ENCODE measurements at places on chromosomes 3 and 15.
A peak's percentile ranks its signal among the peaks of the same experiment; 100 is the strongest.

- peaks cover 13% of the 10 kb centered on the region for H3K36me3 ChIP-seq
- peaks cover 14% of the 10 kb centered on the region for H3K4me1 ChIP-seq
- DNase-seq: peak; percentile 79
- no peak overlapping the region for H3K27ac ChIP-seq
Measured at GRCh38 chr3:158103081-158103886, 2.9 kb downstream of the SHOX2 start.

- no peaks in the 10 kb centered on the region for H3K27me3 ChIP-seq
- DNase-seq: no peak
- no peaks in the 10 kb centered on the region for H3K36me3 ChIP-seq
- H3K4me3 ChIP-seq: no peak overlapping the region
- H3K27ac ChIP-seq: no peak overlapping the region
Measured at GRCh38 chr15:29682361-29682760, 139.9 kb downstream of the TJP1 start.

- no peaks in the 10 kb centered on the region for H3K27me3 ChIP-seq
- H3K36me3 ChIP-seq: no peaks in the 10 kb centered on the region
- no peaks in the 10 kb centered on the region for H3K4me1 ChIP-seq
- no peak overlapping the region for H3K4me3 ChIP-seq
- no peak for DNase-seq
Measured at GRCh38 chr3:62238431-62238830, 134.9 kb downstream of the FEZF2 start.

DNA sequence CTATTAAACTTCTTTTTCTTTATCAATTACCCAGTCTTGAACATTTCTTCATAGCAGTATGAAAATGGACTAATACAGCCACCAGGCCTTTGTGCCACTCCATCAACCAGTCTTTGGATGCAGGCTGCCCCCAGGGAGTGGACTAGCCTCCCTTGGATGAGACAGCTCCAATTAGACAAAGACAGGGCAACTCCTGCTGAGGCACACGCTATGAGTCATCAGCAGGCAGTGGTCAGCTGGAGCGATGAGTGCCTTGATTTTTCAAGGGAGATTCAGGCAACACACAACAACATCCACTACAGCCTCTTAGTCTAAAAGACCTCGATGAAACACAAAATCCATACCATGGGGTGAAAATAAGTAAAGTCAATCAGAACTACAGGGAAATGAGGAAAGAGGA lies 160.1 kb downstream of the ARRDC4 start:
- no peaks in the 10 kb centered on the region for H3K27me3 ChIP-seq
- no peak overlapping the region for H3K27ac ChIP-seq
- H3K4me3 ChIP-seq: no peak overlapping the region
- DNase-seq: no peak
- H3K4me1 ChIP-seq: no peaks in the 10 kb centered on the region

DNA sequence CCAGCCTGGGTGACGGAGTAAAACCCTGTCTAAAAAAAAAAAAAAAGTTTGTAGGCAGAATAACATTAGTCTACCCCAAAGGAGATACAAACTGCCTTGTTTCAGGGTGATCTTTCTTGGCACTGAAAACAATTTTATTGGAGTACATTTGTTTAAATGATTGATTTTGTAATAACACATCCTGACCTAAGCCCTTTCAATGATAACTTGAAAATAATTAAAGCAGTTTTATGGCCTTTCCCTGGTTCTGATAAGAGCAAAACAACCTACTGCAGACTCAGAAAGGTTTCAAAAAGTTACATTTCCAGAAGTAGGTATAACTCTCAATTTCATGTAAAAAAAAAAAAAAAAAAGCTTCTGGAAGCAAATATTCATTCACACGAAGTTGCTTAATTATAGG lies 164.4 kb downstream of the ISL2 start:
- DNase-seq: no peak
- H3K4me3 ChIP-seq: no peak overlapping the region
- no peaks in the 10 kb centered on the region for H3K4me1 ChIP-seq
